ENCODE measurements at places on chromosomes 2 and 18. TPM values are rescaled to one million over a fixed set of nuclear protein-coding genes. Genes with fewer than 3 reads are reported as not detected.

Gene SERPINB3
- not detected for total RNA-seq

DNA sequence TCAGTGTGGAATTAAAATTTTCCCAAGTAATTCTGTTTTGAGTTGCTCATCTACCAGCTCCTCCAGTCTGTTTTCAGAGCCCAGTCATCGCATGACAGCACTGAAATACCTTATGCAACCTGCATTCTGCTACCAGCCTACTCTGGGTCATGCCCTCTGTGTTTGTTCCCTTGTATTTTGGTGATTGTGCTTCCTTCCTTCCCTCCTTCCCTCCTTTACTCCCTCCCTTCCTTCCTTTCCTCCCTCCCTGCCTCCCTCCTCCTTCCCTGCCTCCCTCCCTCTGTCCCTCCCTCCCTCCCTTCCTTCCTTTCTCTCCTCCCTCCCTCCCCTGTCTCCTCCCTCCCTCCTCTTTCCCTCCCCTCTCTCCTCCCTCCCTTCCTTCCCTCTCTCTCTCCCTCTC, 289.6 kb downstream of the CDH2 start:
- no peak for DNase-seq

DNA sequence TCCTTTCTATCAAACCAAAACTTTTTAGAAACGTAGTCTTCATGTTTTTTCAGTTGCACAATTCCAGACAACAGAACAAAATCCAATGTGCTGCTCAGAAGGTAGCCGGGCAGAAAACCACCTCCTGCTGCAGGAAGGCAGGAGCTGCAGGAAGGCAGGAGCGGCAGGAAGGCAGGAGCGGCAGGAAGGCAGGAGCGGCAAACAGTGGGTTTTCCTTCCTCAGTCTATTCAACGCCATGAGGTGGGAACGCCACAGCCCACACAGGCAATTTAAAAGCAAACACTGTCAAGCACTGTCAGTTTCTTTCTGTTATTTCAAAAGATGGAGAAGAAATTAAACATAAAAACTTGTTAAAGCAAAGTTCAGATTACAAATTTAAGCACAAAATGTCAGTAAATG, 601.2 kb upstream of the SALL3 start:
- DNase-seq: no peak

- DNase-seq: peak; percentile 7
Observed at GRCh38 chr2:16525265-16525887, 140.3 kb downstream of the CYRIA start.

DNA sequence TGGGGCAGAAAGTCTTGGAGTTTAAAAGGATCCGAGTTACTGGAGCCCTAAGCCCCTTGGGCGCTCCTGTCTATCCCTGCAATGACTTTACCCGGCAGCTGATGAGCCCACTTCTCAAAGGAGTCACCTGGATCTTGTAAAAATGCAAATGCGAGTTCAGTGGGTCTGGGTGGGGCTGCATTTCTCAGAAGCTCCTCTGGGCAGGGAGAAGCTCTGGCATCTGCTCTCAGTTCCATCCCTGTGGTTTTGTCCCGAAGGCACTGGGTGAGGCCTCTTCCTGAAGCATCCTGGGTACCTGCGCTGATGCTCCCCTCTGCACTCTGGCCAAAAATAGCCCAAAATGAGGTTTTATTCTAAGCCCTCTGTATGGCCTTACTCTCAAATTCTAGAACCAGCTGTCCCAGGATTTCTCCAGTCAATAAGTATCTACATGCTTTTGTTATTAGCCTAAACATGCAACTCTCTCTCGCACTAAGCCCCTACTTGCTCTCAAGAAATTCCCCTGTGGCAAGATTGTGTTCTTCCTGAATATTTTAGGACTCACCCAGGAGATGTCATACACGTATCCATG, 167.8 kb upstream of the APCDD1 start:
- DNase-seq: no peak

DNA sequence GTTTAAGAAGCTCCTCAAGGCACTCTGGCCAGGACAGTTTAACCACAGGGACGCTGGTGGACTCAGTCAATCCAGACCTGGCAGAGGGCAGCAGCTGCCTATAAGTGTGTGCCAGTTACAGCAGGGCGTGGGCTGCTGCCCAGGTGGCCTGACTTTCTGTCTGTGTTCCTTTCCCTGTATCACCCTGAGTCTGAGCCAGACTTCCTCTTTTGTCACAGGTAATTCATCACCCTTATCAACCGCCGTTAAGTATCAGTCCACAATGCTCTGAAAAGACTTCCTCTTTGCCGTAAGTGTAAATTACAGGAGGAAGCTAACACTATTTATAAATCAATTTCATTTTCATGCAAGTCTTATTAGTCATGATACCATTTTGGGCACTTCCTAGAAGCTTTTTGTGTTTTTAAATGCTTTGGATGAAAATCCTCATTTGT, 7.0 kb downstream of the LPIN1 start:
- DNase-seq: no peak

- DNase-seq: no peak
Observed at GRCh38 chr2:20649576-20649975, 1.3 kb downstream of the HS1BP3 start.

GRCh38 chr18:76399613-76400391, 95.2 kb downstream of the ZNF516 start:
- DNase-seq: no peak

DNA sequence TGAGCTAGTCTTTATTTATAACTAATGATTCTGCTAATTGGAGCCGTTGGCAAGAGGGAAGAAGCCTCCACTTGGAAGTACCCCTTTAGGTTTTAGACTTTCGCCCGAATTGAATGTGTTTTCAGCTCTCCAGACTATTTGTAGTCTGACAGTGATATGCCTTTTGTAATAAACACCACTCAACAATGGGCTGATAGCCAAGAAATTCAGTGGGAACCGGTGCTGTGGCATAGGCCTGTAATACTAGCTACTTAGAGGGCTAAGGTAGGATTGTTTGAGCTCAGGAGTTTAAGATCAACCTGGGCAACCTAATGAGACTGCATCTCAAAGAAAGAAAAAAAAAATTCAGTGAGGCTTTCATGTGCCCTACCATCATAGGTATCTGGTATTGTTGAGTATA, 13.6 kb upstream of the ZSCAN30 start:
- DNase-seq: no peak

GRCh38 chr2:8193686-8194615, 487.9 kb upstream of the ID2 start:
- DNase-seq: no peak

All from glomerular endothelial cell (primary cell).